Effector CD8-positive, alpha-beta T cell (primary cell): ENCODE measurements at places on chromosomes 4 and X.

DNA sequence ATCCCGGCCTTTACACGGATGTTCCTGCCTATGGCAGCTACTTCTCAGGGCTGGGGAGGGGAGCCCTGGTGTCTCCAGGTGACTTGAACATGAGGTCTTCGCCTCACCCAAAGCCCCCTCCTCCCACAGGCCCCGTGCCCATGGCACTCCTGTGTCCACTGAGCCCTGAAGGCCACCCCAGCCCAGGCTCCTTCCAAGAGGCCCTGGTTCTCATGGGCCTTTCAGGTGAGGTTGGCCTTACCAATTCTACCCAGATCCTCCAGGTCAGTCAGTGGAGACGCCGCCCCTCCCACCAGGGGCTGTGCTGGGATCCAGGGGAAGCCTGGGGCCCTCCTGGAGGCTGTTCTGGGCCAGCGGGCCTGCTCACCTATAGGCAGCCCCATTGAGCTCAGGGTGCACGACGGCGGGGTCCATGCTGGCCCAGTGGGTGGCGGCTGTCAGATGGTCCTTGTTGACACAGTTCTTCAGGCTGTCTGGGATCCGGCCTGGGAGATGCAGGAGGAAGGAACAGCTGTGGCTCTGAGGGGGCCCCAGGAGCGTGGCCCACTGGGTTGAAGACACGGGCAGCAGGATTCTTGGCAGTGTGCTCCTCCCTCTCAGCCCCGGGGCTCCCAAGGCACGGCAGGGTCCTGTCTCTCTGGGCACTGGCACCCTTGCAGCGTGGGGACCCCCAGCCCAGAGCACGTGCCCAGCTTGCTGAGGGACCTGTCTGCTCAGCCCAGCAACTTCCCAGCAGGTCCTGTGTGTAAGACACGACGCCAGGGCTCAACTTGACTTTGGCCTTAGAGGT lies 36.2 kb downstream of the CTBP1 start:
- no peak for DNase-seq

DNA sequence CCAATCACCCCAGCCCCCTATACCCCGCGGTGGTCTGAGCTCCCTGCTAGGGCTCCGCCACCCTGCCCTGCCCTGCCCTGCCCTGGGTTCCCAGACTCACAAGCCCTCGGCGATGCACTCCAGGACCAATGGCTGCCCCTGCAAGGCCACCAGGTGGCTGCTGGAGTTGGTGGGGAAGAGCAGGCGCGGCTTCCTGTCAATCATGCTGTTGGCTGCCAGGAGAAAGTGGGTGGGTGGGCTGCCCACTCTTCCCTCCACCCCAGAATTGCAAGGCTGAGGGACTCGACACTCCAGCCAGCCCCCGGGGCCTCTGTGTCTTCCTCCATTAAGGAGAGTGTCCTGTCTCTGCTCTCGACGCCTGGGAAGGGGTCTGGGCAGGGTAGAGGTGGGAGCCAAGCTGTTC lies 15.7 kb downstream of the L1CAM start:
- DNase-seq, result no peak

GRCh38 chrX:37646254-37646653 lies 39.3 kb upstream of the XK start:
- DNase-seq, result no peak

- DNase-seq, result no peak
These were observed 852 bp upstream of the WDR44 start for GRCh38 chrX:118345045-118345463.

DNA sequence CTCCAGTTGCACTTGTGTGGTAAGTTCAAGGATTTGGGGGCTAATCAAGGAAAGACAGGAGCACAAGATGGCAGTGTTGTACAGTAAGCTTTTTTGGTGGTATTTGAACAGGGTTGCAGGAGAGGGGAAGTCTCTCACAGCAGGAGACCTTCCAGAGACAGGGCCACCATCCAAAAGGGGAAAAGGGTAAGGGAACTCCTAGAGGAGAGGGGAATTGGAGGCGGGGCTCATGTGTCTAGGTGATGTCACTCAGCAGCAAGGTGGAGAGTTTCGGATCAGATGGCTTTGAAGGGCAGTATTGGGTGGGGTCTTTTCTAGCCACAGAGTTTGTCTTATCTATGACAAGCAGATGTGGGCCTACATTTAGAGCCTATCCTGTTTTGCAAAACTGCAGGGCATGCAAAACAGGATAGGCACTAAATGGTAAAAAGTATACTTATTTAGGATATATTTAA lies 13.4 kb upstream of the RNF175 start:
- DNase-seq, result no peak

DNA sequence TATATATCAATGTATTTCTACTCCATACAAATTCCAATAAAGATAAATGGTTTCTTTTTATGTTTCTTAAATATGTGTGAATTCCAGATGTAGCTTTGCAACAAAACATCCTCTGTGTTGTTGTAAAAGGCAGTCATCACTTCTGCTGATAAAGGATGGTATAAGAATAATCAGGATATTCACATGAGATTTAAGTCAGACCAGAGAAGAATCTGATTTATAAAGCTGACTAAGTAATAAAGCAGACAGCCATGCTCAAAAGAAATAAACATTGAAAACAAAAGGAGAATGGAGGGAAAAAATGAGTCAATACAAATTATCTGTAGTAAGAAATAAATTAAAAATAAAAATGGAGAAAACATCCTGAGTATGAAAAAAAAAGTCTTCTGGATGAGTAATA lies 27.0 kb upstream of the SLC7A11 start:
- DNase-seq, result no peak

DNA sequence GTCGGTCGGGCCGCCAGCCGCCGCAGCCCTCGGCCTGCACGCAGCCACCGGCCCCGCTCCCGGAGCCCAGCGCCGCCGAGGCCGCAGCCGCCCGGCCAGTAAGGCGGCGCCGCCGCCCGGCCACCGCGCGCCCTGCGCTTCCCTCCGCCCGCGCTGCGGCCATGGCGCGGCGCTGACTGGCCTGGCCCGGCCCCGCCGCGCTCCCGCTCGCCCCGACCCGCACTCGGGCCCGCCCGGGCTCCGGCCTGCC lies 213 bp downstream of the NFKB1 start:
- DNase-seq, result no peak

DNA sequence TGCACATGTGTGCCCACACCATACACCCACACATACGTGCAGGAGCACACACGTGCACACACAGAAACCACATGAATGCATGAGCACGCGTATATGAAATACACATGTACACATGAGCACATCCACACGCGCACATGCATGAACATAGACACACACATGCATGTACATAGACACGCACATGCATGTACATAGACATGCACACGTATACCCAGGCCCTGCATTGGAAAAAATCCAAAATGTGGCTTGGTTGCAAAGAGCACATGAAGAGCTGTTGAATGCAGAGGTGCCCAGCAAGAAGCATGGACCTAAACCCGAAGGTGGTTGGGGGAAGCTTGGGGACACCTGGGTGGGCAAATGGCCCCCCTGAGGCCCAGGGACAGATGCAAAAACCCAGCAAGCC lies 18.5 kb downstream of the CD99 start:
- no peak for DNase-seq

DNA sequence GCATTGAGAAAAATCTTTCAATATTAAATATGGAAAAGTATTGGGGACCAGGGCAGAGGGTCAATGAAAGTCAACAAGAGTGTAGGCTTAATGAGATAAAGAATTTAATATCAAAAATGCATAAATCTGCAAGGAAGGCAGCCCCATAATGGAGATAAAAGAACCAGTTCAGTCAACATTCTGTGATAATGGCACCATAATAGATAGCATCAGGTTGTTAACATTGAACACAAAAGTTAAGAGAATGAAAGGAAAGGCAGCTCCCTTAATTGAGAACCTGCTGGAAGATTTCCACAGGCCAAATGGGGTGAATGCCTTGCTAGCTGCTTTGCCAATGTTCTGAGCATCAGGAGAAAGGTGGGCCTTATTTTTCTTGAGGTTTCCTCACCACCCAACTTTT lies 60.4 kb upstream of the TMEM33 start:
- no peak for DNase-seq

DNA sequence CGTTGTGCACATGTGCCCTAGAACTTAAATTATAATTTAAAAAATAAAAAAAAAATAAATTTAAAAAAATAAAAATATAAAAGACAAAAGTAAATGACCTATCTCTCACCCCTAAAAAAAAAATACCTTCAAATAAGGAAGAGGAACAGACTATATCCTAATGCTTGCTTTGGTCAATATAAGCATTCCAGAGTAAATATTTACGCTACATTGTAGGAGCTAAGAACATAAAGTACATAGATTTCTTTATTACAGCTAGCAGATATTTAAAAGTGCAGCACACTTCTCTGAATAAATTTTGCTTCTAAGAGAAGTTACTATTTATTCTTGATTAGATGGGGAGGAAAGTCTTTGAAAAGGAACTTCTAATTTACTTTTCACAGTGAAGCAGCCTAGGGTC lies 24.5 kb upstream of the UGT2B11 start:
- no peak for DNase-seq

- no peak for DNase-seq
These were observed 23.2 kb downstream of the IL15 start for GRCh38 chr4:141659539-141659938.

- no peak for DNase-seq
These were observed 103.1 kb downstream of the NPNT start for GRCh38 chr4:105998171-105999063.

GRCh38 chr4:126957987-126958386 lies 674.8 kb upstream of the INTU start:
- DNase-seq, result no peak

DNA sequence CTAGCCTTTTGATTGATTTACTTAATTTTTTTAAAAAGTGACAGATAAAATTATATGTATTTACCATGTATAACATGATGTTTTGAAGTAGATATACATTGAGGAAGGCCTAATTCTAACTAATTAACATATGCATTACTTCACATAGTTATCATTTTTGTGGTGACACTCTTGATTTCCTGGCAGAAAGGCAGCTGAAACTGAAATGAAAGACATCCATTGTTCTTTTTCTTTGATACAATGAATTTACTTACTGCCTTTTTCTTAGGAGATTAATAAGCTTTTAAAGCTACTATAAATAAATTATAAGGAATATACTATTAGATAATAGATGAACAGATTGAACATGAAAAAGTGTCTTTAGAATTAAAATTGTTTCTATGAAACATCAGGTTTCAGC lies 26.7 kb downstream of the ANKRD50 start:
- DNase-seq, result no peak

DNA sequence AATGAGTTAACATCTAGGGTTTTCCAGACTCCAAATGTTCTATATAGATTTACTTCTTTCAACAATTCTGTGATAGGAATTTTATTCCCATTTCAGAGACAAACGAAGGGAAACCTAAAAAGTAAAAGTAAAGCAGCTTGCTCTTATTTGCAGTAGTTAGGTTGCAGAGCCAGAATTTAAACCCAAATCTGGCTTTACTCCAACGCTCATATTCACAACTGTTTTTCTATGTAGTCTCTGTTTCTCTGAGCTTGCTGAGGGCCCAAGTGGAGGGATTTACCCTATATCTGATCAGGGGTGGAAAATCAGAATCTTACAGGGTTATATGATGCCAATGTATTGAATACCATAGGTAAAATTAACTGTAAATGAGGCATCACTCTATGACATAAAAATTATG lies 599.1 kb upstream of the GRIA3 start:
- DNase-seq, result no peak

DNA sequence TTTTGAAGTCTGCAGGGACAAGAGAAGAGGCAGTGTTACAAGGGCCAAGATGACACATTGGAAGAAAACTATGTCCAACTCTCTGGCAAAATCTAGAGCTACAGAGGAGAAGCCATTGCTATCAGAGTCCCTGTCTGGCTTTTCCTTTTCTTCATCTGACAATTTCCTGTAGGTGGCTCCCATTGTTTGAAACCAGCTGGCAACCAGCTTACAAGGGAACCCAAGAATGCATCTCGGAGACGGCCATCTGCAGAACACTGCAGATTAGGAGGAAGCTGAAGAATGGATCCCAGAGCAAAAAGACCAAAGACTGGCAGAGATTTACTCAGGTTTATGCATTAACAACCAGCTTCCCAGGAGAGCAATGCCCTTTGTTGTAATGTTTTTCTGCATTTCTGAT lies 216.2 kb upstream of the CTSO start:
- no peak for DNase-seq

GRCh38 chrX:15930585-15930984 lies 76.0 kb upstream of the AP1S2 start:
- no peak for DNase-seq

- no peak for DNase-seq
These were observed 23.3 kb upstream of the CBLL2 start for GRCh38 chrX:22249371-22249770.

DNA sequence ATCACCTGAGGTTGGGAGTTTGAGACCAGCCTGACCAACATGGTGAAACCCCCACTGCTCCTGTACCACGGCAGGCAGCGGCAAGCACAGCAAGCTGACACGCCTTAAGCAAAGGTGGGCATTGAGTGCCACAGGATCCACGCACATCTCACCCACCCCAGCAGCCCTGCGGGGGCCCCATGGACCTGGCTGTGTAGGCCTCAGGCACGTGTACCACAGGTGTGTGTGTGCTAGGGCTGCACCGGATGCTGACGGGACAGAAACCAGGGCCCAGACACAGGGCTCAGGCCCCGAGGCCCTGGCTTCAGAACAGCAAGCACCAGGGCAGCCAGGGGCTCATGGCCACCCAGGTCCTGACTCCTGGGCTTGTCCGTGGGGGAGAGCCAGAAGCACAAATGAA lies 46.8 kb downstream of the GAK start:
- DNase-seq, result no peak

- no peak for DNase-seq
These were observed 14.3 kb downstream of the RCHY1 start for GRCh38 chr4:75499900-75500299.

- DNase-seq, result no peak
These were observed 94.1 kb upstream of the TLR2 start for GRCh38 chr4:153589703-153590595.

DNA sequence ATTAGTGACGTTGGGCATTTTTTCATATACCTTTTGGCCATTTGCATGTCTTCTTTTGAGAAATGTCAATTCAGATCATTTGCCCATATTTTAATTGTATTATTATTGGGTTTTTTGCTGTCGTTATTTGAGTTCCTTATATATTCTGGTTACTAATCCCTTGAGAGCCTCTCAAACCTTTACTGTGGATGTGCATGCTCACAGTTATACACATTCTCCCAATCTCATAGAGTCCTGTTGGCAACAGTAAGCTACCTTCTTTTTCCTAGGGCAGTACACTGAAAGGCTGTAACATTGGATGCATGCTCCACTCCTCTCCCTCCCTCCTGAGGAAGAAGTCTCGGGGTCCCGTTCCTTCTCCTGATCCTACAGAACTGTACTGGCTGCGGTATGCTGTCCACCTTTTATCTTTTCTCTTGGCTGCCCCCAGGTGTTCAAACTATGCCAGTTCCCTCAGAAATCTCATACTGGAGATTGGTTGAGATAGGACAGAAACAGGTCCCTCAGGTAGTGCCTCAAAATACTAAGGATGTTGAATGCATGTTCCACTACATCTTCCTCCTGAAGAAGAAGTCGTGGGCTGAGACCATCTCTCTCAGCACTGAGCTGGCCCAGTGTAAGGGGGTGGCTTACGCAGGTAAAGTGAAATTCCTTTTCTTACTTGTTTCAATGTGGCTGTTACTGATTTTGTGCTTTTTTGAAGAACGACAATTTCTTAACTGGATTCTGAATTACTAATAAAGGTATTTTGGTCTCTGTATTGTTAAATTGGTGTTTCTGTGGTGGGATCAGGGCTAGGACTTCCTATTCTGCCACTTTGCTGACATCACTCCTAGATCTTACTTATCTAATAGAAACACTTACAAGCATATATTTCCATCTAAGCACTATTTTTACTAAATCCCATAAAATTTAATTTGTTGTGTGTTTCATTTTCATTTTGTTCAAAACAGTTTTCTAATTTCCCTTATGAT lies 145.4 kb upstream of the HUWE1 start:
- DNase-seq, result peak; percentile 0

- DNase-seq, result no peak
These were observed 117.7 kb downstream of the ADAM29 start for GRCh38 chr4:175035905-175036304.
